Ascending aorta (tissue), 2 donors: ENCODE measurements at places on chromosomes 7 and 10.
A peak's percentile ranks its signal among the peaks of the same experiment; 100 is the strongest.

DNA sequence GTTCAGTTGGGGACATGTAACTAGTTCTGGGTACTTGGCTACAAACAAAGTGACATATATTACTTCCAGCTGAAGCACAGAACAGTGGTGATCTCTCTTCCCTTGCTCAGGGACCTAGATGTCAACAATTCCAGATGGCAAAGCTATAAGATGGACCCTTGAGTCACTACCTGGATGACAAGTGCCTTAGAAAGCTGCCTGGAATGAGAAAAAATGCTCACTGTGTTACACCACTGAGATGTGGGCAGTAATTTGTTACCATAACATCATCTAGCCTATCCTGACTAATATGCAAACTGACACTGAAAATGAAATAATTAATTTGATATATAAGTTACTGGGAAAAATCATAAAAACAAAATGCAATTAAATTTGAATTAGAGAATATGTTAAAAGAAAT is 16.4 kb upstream of the CTTNBP2 start:
- H3K4me1 ChIP-seq: no peaks in the 10 kb centered on the region
- no peaks in the 10 kb centered on the region for H3K36me3 ChIP-seq
- no peak for DNase-seq
- H3K27ac ChIP-seq: no peak overlapping the region

DNA sequence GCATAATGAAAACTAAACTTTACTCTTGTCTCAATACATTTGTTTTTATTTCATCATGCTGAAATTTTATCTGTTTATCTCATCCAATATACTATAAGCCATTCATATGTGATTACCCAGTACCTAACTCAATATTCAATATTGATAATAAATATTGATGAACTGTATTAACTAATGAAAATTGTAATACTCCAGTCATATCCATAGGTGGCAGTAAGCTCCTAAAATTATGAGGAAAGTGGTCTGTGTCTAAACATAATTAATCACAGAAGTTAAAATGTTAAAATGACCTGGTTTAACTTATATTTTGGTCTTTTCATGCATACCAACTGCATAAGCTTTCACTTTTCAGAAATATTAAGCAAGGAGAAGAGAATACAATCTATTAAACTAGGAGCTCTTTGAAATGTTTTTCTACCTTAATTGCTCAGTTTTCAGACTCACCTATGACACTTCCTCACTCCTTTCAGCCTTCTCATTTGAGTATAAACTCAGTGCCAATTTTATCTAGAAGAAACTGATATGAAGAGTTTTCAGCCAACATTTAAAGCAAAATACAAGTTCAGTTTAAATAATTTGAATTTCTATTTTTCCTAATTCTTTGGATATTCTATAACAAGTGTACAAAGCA is 30.5 kb upstream of the VWDE start:
- DNase-seq: no peak
- no peaks in the 10 kb centered on the region for H3K27me3 ChIP-seq
- no peak overlapping the region for H3K4me3 ChIP-seq
- no peaks in the 10 kb centered on the region for H3K4me1 ChIP-seq
- H3K36me3 ChIP-seq: no peaks in the 10 kb centered on the region

- H3K27me3 ChIP-seq: no peaks in the 10 kb centered on the region
- H3K4me3 ChIP-seq: no peak overlapping the region
- H3K36me3 ChIP-seq: no peaks in the 10 kb centered on the region
- no peak overlapping the region for H3K27ac ChIP-seq
- peaks cover 33% of the 10 kb centered on the region for H3K4me1 ChIP-seq
Measured at GRCh38 chr10:59324597-59324996, 37.8 kb downstream of the FAM13C start.

- no peaks in the 10 kb centered on the region for H3K4me1 ChIP-seq
- no peaks in the 10 kb centered on the region for H3K27me3 ChIP-seq
- H3K27ac ChIP-seq: no peak overlapping the region
- DNase-seq: no peak
- no peak overlapping the region for H3K4me3 ChIP-seq
Measured at GRCh38 chr7:35508623-35509400, 186.1 kb downstream of the HERPUD2 start.

DNA sequence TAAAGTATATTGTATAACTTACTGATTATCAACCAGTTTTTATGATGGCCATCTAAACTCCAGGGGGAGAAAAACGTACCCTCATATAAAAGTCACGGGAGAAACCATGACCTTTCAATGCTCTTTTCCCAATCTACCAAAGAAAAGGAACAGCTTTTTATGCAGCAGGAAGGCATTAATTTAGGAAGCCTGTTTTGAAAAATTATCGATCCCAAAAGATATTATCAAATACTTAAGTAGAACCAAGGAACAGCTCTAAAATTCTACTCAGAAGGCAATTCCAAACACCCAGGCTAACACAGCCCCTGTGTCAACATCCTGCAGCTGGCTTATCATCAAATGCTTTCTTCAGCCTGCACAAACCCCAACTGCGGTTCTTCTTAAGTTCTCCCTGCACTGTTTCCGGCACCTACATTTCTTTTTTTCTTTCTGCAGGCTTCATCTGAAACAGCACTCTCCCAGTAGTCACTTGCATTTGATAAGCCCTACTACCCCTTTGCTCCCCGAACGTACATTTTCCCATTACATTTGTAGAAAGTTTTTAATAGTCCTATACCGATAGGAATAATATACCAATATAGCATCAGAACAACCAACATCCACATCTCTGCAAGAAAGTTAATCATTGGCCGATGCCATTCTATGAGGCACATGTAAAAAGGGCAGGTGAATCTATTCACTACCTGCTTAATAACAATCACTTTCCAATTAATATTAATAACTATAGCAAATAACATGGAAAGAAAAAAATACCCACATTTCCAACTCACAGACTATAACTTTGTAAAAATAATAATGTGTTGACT is 47.9 kb downstream of the PIP4K2A start:
- H3K36me3 ChIP-seq: no peaks in the 10 kb centered on the region
- no peak overlapping the region for H3K4me3 ChIP-seq
- no peak overlapping the region for H3K27ac ChIP-seq

GRCh38 chr7:159097661-159098423 is 46.8 kb downstream of the VIPR2 start:
- no peaks in the 10 kb centered on the region for H3K27me3 ChIP-seq
- H3K36me3 ChIP-seq: no peaks in the 10 kb centered on the region
- peak overlapping the region; percentile 33 for H3K4me3 ChIP-seq
- DNase-seq: no peak
- peaks cover 42% of the 10 kb centered on the region for H3K4me1 ChIP-seq

DNA sequence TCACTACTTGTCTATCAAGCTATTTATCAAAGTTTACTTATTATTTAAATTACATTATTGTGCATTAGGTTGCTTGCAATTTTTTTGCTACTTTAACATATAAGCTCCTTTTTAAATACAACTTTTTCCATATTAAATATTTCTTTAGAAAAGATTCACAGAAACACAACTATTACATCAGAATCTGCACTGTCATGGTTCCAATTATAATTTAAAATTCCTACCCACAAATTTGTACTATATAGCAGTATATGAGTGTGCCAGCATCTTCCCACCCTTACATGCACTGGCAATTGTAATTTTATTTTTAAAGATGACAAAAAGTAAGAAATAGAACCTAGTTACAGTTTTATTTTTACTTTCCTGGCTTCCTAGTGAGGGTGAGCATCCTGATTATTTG is 15.8 kb downstream of the MINDY3 start:
- no peaks in the 10 kb centered on the region for H3K4me1 ChIP-seq
- no peak for DNase-seq
- no peak overlapping the region for H3K27ac ChIP-seq
- no peaks in the 10 kb centered on the region for H3K27me3 ChIP-seq
- no peaks in the 10 kb centered on the region for H3K36me3 ChIP-seq

- H3K27me3 ChIP-seq: no peaks in the 10 kb centered on the region
- no peak overlapping the region for H3K4me3 ChIP-seq
- H3K4me1 ChIP-seq: no peaks in the 10 kb centered on the region
- DNase-seq: no peak
- no peaks in the 10 kb centered on the region for H3K36me3 ChIP-seq
- H3K27ac ChIP-seq: no peak overlapping the region
Measured at GRCh38 chr10:17123961-17124360, 5.7 kb downstream of the CUBN start.

GRCh38 chr10:121698336-121698735 is 100.1 kb upstream of the FGFR2 start:
- no peaks in the 10 kb centered on the region for H3K36me3 ChIP-seq
- no peak for DNase-seq
- H3K4me1 ChIP-seq: no peaks in the 10 kb centered on the region
- no peak overlapping the region for H3K4me3 ChIP-seq

- no peaks in the 10 kb centered on the region for H3K4me1 ChIP-seq
- H3K27me3 ChIP-seq: no peaks in the 10 kb centered on the region
- peak overlapping the region; percentile 86 for H3K27ac ChIP-seq
- DNase-seq: no peak
Measured at GRCh38 chr7:134985894-134986362, 380 bp upstream of the AGBL3 start.

DNA sequence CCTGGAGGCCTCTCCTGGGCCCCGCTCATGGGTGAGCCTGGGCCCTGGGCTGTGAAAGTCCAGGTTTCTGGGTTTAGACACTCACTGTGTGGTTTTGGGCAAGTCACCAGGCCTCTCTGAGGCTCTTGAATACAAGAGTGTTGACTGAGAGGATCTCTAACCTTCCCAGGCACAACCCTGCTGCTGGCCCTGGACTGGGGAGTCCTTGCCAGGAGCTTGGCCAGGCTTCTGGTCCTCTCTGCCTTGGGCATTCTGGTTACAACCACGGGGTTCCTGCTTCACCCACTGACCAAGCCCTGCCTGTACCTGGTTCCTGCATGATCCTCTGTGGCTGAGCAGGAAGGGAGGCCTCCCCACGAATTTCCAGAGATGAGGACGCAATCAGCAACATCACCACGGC is 63.6 kb upstream of the COL13A1 start:
- peak overlapping the region; percentile 92 for H3K27ac ChIP-seq
- H3K27me3 ChIP-seq: no peaks in the 10 kb centered on the region
- H3K4me3 ChIP-seq: no peak overlapping the region
- H3K36me3 ChIP-seq: no peaks in the 10 kb centered on the region
- DNase-seq: no peak
- H3K4me1 ChIP-seq: peaks cover 40% of the 10 kb centered on the region

DNA sequence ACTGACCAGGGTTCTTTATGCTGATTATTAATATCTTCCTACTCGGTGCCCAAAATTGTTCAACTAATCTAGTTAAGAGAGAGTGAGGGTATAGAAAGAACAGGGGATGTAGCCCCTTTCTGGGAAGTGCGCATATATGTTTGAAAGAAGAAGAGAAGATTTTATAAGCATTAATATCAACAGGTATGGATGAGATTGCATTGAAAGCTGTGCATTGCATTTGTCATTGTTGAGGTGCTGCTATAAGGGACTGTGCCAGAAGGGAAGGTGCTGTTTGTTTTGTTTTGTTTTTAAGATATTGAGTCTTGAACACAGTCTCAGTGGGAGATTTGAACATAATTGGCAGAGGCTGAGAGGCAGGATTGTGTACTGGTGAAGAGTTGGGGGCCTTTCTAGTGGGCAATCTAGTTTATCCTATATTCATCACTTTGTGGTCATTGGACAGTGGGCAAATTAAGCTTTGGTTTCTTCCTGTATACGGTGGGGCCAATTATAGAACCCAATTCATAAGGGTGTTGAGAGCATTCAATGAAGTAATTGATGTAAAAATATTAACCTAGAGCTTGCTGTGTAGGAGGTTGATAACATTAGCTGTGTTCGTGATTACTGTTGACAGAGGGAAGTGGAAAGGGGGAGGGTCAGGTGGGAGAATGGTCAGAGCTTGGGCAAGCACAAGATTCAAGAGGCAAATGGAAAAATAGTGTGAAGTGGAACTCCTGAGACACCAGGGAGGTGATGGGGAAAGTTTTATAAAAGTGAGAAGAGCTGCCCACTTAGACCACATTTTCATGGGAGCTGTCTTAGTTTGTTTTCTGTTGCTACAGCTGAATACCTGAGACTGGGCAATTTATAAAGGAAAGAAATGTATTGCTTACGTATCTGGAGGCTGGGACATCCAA is 19.9 kb upstream of the PCGF5 start:
- peak overlapping the region; percentile 54 for H3K27ac ChIP-seq
- no peak overlapping the region for H3K4me3 ChIP-seq
- no peak for DNase-seq

GRCh38 chr10:114359041-114359952 is 45.0 kb downstream of the AFAP1L2 start:
- H3K27ac ChIP-seq: no peak overlapping the region
- no peak overlapping the region for H3K4me3 ChIP-seq
- H3K27me3 ChIP-seq: no peaks in the 10 kb centered on the region
- H3K36me3 ChIP-seq: no peaks in the 10 kb centered on the region
- DNase-seq: no peak
- no peaks in the 10 kb centered on the region for H3K4me1 ChIP-seq

DNA sequence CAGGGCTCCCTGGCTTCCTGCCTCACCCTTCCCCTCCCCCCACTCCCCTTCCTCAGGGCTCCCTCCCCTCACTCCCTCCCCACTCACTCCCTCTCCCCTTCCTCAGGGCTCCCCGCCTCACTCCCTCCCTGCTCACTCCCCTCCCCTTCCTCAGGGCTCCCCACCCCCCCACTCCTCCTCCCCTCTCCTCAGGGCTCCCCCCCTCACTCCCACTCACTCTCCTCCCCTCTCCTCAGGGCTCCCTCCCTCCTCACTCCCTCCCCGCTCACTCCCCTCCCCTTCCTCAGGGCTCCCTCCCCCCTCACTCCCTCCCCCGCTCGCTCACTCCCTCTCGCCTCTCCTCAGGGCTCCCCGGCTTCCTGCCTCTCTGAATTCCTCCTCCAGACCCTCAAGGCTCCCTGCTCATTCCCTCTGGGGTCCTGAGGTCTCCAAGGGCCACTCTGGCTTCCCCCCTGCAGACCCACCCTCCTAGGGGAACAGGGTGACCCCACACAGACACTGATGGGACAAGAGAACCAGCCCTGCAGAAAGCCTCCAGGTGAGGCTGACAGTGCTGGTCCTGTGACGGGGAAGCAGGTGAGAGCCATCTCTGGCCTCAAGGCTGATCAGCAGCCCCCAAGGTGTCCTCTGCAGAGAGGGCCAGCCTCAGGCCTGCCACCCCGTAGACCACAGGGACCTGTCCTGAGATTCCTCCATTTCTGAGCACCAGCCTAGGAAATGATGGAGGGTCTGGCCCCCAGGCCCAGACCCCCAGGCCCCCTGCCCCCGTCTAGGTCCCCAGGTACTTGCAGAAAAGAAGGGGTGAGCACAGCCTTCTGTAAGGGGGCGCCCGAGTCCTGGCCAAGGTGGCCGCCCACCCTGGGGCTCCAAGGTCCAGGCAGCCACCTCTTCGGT is 47.2 kb downstream of the PWWP2B start:
- no peak overlapping the region for H3K27ac ChIP-seq
- no peak for DNase-seq

GRCh38 chr7:31852462-31852861 is 165.4 kb downstream of the PPP1R17 start:
- no peak overlapping the region for H3K27ac ChIP-seq
- H3K36me3 ChIP-seq: no peaks in the 10 kb centered on the region
- no peaks in the 10 kb centered on the region for H3K27me3 ChIP-seq
- DNase-seq: no peak
- no peak overlapping the region for H3K4me3 ChIP-seq
- no peaks in the 10 kb centered on the region for H3K4me1 ChIP-seq

GRCh38 chr7:18425227-18425626 is 70.3 kb upstream of the HDAC9 start:
- H3K27me3 ChIP-seq: no peaks in the 10 kb centered on the region
- H3K27ac ChIP-seq: no peak overlapping the region
- DNase-seq: no peak
